Activated CD4-positive, alpha-beta T cell treated with anti-CD3 and anti-CD28 coated beads, Interleukin-2, amount 50 U/mL, for 1 hour (primary cell): ENCODE measurements at places on chromosomes 7 and 10.

- DNase-seq: no peak
Measured at GRCh38 chr10:55500931-55501559, 700.0 kb upstream of the PCDH15 start.

DNA sequence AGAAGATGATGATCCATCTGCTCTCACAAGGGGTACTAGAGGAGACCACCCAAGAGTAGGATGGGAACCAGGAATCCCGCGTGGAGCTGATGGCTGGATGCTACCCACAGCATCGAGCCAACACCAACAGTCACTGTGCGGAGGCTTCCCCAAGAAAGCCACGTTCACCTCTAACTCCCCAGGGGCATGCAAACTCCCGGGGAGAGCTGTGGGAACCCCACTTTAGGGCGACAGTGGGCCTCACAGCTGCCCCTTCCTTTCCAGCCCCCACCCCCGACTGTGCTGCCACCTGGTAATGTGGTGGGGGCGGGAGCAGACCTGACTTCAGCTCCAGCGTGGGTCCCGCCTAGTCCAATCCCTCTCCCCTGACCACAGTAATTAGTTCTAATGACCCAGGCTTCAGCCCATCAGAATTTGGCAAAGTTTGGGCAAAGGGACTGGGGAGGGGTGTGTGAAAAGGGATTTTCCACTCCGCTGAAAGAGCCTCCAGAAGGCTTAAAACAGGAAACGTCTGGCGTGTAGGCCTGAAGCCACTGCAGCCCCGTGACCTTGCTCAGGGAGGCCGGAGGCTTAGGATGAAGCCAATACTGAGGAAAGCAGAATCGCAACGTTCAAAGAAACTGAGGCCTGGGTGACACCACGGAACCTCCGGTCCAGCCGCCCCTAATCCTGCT is 20.3 kb downstream of the ASB13 start:
- DNase-seq: no peak

GRCh38 chr7:137877027-137877675 is 30.4 kb upstream of the DGKI start:
- DNase-seq: no peak

DNA sequence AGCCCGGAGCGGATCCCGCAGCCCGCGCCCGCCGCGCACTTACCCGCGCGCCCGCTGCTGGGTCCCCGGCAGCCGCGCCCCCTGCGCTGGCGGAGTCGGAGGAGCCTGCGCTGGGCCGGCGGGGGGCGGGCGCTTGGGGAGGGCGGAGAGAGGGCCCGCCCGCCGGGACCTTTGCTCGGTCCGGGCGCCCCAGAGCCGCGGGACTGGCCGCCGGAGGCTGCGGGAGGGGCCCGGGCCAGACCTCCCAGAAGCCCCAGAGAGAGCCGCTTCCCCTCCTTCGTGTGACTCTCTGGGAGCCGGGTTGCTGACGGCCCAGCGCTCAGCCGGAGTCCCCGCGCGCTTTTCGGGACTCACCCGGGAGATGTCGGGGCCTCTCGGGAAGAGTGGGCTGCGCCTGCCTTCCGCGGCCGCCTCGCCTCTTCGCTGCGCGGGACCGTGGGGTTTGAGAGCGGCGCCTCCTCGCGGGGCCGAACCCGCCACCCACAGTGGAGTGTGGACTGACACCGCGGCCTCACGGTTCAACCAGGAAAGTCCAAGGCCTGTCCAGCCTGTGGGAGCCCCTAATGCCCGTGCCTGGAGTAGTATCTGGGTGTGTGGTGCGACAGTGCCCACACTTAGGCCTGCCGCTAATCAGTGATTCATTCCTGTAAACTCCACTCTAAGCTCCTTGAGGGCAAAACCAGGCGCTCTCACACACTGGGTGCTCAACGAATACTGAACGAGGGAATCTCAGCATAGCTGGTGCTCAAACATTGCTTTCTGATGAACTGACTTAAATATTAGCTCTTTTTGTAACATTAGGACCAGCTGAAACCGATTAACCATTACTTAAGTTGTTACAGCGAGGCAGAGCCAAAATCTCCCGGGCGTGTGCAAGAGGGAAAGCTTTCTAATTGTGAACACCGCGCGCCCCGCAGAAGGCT is at the start of gene GSDME:
Gene GSDME, minus strand, starts transcription at position 112 of the 923 bp plus-strand sequence. CDS start 7,690 bp downstream, outside the sequence.
- DNase-seq: peak; percentile 6

DNA sequence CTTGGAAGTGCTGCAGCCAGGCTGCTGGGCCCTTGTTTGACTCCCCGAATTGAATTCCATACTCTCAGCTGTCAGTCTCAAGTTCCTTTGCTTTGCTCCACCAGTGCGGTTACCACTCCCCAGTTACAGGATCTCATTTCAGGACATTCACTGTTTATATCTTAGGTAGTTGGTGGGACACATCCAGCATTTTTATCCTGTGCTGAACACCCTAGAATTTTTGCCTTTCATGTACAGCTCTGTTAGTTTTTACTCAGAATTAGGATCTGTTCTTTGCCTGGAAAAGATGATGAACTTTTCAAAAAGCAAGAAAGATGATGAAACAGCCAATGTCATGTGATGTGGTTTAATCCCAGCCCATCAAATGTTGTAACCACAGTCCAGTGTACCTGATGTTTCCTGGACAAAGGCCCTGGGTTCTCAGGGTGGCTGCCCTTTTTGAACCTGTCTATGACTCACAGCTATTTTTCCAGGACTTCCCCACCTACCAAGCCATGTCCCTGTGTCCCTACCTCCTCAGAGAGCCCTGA is 149.7 kb downstream of the NOC3L start:
- DNase-seq: no peak

GRCh38 chr7:130096243-130096827 is 26.0 kb downstream of the KLHDC10 start:
- DNase-seq: no peak

DNA sequence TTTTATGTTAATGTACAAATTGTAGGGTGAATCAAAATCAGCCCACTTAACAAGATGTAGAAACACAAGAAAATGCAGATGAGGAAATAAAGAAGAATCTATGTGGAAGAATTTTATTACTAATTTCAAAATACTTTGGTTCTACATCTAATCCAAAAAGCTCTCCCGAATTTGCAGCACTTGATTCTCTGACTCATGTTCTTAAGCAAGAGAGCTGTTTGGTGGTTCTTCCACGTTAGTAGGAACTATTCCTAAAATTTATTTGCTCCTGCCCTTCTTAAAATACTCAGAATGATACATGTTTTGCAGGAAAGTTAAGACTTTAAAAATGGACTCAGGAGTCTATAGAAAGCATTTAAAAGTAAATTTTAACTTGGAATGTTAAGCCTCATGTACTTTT is 91.8 kb downstream of the ZMYND11 start:
- DNase-seq: no peak

GRCh38 chr7:118245267-118246040 is 20.9 kb downstream of the ANKRD7 start:
- DNase-seq: no peak

DNA sequence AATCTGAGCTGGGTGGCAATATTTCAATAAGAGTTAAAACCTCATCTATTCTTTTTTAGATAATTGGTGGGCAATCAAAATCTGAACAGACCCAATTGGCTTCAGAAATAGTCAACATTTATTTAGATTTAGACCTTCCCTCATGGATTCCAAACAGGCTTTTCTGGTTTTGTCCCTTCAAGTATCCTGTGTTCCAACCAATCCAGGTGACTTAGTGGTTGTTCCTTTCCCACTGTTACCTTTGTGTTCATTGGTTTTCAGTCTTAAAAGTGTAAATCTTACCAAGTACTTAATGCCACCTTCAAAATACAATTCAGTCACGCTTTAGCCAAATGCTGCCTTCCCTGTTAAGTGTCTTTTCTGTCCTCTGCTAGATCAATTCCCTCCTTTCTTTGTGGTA is 85.9 kb downstream of the AHR start:
- no peak for DNase-seq

DNA sequence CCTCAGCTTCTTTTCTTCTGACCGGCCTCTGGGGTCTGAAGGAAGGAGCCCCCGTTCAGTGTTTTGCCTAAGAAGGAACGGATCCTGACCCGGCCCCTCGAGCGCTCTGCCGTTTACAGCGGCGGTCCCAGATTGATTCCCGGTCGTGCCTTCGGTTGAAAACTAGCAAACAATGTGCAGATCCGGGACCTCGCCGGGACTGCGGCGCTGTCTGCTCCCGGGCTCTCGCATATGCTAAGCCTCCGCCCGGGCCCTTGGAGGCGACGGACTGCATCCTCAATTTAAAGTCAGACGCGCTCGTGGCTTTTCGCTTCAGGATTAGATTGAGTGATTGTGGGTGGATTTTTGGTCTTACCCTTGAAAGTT is 559 bp downstream of the DBF4 start:
- peak; percentile 40 for DNase-seq
